Epithelial cell of proximal tubule (primary cell): ENCODE measurements at places on chromosomes 16 and 17. TPM values are rescaled to one million over a fixed set of nuclear protein-coding genes. Genes with fewer than 3 reads are reported as not detected.

DNA sequence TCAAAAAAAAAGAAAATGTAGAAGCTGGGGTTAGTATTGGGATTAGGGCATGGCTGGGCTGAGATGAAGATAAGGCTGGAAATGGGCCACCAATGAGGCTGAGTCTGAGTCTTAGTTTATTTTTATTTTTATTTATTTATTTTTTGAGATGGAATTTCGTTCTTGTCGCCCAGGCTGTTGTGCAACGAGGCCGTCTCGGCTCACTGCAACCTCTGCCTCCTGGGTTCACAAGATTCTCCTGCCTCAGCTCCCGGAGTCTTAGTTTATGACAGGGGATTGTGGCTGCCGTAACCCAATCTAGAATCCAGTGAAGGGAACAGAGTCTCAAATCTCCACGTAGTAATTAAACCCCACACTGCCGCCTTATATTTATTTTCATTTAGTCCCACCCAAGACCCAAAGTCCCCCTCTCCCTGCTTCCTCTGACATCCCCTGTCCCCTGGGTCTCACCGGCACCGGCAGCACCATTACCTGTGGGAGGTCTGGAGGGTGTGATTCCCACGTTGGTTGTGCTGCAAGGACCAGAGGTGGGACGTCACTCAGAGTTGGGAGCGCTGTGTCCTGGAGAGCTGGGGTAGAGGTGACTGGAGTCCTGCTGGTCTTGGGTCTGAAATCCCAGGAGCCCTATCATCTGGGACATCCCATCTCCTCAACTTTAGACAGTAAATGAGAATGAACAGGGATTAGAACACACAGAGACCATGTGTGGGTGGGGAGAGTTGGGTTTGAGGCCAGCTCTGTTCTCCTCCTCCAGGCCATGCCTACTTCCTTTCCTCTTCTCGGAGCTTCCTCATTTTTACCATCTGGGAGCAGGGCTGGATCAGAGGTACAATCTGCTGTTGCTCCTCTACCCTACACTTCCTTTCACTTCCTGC is at the start of gene CLEC10A:
CLEC10A (minus strand) TSS at position 671 of the 875 bp plus-strand sequence. CDS start 1,439 bp downstream, outside the sequence.
- DNase-seq: no peak

GRCh38 chr16:79098907-79099306 is 501.6 kb downstream of the MAF start:
- DNase-seq: no peak

- no peak for DNase-seq
Measured at GRCh38 chr17:45395569-45396415, 36.9 kb downstream of the ARHGAP27 start.

GRCh38 chr16:83929811-83930555 is 23.1 kb upstream of the OSGIN1 start:
- DNase-seq: no peak

DNA sequence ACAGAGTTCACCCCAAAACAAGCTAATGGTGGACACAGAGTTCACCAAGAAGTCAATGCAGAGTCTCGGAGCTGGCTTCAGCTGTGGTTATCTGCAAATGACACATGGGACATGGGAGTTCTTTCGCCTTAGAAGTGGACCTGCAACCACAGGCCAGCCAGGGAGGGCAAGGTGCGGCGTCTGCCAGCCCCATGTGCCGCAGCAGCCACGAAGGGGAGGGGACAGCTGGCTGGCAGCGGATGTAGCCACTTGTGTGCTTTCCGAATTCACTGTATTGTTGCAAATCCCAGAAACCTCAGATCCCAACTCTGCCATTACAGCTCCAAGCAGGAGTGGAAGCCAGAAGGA is 24.8 kb downstream of the LMF1 start:
- no peak for DNase-seq

Gene SBK1
- total RNA-seq: 1.4 and 4.8 TPM in 2 replicates
